ENCODE measurements at places on chromosomes 5 and 9. TPM values are rescaled to one million over a fixed set of nuclear protein-coding genes. Genes with fewer than 3 reads are reported as not detected.

DNA sequence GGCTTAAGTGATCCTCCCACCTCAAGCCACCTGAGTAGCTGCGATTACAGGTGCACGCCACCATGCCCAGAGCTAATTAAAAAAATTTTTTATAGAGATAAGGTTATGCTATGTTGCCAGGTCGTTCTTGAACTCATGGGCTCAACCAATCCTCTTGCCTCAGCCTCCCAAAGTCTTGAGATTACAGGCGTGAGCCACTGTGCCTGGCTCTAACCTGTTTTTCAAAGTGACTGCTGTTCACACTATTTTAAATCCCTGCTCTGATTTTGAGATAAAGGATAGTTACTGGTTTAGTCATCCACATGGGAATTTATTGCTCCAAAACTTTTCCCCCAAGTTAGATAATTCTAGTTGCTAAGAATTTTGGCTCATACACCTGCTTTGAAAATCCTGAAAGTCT is 48.2 kb upstream of the MTMR12 start:
- no peak for DNase-seq

GRCh38 chr5:6408627-6409446 is 30.5 kb upstream of the MED10 start:
- DNase-seq = no peak

GRCh38 chr5:181186986-181187499 is 18.0 kb downstream of the TRIM7 start:
- no peak for DNase-seq

DNA sequence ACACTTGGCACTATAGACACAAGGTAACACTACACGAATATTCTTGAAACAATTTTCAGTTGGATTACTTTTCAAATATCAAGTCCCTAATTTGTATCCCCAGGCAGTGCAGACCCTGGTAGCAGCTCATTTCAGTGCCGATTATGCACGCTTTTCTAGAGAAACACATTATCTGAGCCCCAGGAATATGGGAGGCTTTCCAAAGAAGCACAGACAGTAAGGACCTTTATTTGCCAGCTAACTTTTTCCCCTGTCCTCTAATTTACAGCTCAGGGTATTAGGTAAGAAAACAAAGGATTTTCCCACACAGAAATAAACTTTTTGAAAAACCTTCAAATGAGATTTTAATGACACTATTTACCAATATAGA is 852.3 kb upstream of the DMAC1 start:
- no peak for DNase-seq

GRCh38 chr9:295576-295975 is 80.9 kb downstream of the DOCK8 start:
- DNase-seq = no peak

GRCh38 chr9:134837529-134837928 is 43.1 kb upstream of the FCN2 start:
- no peak for DNase-seq

Gene PFN3
- not detected for total RNA-seq
